Panc1 (cell line): ENCODE measurements at places on chromosomes 11 and 22. TPM values are rescaled to one million over a fixed set of nuclear protein-coding genes. Genes with fewer than 3 reads are reported as not detected.

The ANGPTL5 gene
- not detected for total RNA-seq

DNA sequence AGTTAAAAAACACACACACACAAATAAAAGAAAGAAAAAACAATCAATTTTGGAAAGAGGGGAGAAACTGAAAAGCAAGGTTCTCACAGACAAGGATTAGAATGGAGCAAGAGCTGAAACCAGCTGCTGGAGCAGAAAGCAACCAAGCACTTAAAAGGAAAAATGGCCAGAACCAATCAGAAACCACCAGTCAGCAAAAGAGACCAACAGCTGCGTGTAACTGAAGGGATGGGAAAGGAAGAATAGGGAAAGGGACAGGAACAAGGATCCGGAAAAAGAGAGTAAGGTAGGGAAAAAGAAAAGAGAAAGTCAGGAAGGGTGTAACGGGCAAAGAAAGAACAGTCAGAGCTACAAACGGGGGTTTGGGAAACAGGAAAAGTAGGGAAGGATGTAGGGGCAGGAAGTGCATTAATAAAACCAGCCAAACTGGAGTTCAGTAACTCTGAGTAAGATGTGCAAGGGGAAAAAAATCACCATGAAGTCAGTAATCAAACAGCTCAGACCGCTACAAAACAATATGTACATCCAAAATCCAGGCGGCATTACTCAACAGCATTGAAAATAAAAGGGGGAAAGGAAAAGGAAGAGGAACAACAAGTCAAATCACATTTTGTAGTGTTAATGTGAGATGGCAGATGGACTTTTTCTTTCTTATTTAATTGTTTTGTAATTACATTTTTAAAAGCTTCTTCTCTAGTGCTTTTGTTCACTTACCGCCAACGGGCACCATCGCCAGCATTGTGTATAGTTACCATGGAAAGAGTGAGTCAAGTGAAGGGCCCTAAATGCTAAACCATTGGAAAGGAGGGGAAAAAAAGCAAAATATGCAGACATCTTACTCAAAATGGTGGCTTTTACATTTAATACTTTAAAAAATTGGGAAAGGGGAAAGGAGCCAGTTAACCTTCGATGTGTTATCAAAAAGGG, 49.2 kb downstream of the APOL5 start:
- H3K4me3 ChIP-seq, result no peak overlapping the region
- H3K27ac ChIP-seq, result no peak overlapping the region
- no peaks in the 10 kb centered on the region for H3K27me3 ChIP-seq
- no peak for DNase-seq

- H3K4me1 ChIP-seq, result peaks cover 41% of the 10 kb centered on the region
- peak; percentile 81 for DNase-seq
- peaks cover 3% of the 10 kb centered on the region; the same call in 1 of the 2 replicates for H3K36me3 ChIP-seq
- no peaks in the 10 kb centered on the region for H3K27me3 ChIP-seq
- H3K27ac ChIP-seq, result peak within 1 kb of the TSS; percentile 89
- peak within 1 kb of the TSS; percentile 66 for H3K4me3 ChIP-seq
Observed at GRCh38 chr11:66336234-66337102, at the start of gene RIN1. Gene RIN1 (minus strand): TSS chr11:66336434. CDS start chr11:66336402, 32 bp downstream.

DNA sequence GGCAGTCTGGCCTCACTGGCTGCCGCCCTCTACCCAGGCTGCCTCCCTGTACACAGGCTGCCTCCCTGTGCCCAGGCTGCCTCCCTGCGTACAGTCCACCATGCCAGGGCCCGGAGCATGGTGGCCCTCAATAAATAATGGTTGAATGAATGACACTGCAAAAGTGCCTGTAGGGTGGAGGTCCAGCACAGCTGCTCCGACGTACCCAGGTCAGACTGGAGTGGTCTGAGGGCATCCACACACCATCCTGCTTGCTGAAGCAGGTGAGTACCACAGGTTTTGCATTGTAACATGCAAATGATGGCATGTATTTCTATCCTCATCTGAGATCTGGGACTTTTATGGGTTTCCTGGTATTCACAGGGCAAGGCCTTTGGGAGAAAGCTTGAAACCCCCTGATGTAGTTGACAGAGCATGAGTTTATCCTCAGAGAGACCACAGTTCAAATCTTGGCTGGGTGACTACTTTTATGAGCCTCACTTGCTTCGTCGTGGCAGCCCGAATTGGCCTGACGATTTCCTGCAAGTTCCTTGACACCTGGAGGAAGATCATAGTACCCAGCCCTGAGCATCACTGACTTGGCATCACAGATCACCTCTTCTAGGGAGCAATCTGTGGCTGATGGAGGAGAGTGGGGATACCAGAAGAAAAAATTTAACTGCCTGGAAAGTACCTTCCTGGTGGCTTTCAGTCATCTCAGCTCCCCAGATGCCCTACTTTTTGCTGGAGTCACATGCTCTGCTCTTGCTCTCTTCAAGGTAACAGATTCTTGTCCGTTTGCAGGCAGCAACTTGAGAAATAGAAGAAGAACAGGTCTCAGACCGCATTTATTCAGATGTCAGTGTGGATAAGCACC, 16.0 kb upstream of the CYB5R3 start:
- no peak overlapping the region for H3K27ac ChIP-seq
- no peaks in the 10 kb centered on the region for H3K27me3 ChIP-seq
- no peak for DNase-seq
- no peak overlapping the region for H3K4me3 ChIP-seq
- H3K4me1 ChIP-seq, result no peaks in the 10 kb centered on the region

GRCh38 chr11:8745431-8746253, 63.0 kb downstream of the RPL27A start:
- H3K4me1 ChIP-seq, result no peaks in the 10 kb centered on the region
- H3K27me3 ChIP-seq, result no peaks in the 10 kb centered on the region
- H3K4me3 ChIP-seq, result no peak overlapping the region
- H3K36me3 ChIP-seq, result no peaks in the 10 kb centered on the region
- DNase-seq, result no peak

The RIBC2 gene
- total RNA-seq, result 2.9 TPM

GRCh38 chr22:28899199-28899853, 16.0 kb downstream of the ZNRF3 start:
- no peaks in the 10 kb centered on the region for H3K27me3 ChIP-seq
- no peak for DNase-seq
- H3K4me1 ChIP-seq, result peaks cover 3% of the 10 kb centered on the region; the same call in 1 of the 2 replicates

- no peaks in the 10 kb centered on the region for H3K36me3 ChIP-seq
- no peak overlapping the region for H3K27ac ChIP-seq
- H3K4me1 ChIP-seq, result no peaks in the 10 kb centered on the region
- no peak overlapping the region for H3K4me3 ChIP-seq
- DNase-seq, result no peak
Observed at GRCh38 chr11:71181566-71181965, 70.8 kb downstream of the SHANK2 start.

GRCh38 chr11:63915961-63916836, 765 bp downstream of the RCOR2 start:
- peak overlapping the region; percentile 29; the same call in 1 of the 2 replicates for H3K27ac ChIP-seq
- peaks cover 25% of the 10 kb centered on the region for H3K4me1 ChIP-seq
- no peaks in the 10 kb centered on the region for H3K27me3 ChIP-seq
- no peaks in the 10 kb centered on the region; the same call in 1 of the 2 replicates for H3K36me3 ChIP-seq
- peak overlapping the region; percentile 51 for H3K4me3 ChIP-seq
- no peak for DNase-seq

The KRTAP5-7 gene
- total RNA-seq, result not detected

The IL18 gene
- total RNA-seq, result 22.5 TPM

The SAA2 gene
- total RNA-seq, result 4.0 TPM

DNA sequence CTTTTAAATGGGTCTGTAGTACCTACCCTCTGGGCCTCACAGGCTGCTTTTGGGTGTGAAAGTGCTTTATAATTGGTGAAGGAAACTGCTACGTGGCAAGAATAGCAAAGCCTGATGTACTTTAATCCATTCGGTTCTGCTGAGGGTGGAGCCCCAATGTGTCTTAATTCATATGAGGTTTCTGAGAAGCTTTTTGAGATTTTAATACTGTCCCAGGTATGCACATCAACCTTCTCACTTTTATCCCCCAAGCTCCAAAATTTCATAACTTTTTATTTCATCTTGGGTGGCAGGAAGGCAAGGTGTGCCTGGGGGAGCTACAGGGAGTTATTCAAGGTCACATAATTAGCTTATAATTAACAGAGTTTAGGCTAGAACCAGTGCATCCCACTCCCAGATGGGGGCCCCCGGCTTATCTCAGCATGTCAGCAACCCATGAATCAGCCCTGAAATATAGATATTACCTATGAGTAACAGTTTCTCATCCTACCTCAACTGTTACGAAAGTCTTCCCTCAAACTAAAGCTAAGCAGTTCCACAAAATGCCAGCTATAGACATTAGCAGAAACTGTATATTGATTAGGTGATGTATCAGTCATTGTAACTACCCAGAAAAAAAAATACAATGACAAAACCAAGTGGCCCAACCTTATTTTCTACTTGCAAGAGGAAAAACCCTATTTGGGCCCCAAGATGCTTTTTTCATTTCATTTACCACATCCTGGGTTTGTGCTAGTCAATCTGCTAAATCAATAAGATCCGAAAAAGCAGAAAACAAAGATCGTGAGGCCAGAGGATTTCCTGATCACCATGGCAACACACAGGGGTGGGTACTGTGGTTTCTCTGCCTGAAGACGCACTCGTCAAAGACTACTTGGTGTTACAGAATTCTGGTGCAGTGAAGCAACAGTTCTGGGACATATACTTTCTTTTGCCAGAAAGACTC, 26.7 kb downstream of the CD44 start:
- H3K27me3 ChIP-seq, result no peaks in the 10 kb centered on the region
- DNase-seq, result no peak
- H3K27ac ChIP-seq, result peak overlapping the region; percentile 99

DNA sequence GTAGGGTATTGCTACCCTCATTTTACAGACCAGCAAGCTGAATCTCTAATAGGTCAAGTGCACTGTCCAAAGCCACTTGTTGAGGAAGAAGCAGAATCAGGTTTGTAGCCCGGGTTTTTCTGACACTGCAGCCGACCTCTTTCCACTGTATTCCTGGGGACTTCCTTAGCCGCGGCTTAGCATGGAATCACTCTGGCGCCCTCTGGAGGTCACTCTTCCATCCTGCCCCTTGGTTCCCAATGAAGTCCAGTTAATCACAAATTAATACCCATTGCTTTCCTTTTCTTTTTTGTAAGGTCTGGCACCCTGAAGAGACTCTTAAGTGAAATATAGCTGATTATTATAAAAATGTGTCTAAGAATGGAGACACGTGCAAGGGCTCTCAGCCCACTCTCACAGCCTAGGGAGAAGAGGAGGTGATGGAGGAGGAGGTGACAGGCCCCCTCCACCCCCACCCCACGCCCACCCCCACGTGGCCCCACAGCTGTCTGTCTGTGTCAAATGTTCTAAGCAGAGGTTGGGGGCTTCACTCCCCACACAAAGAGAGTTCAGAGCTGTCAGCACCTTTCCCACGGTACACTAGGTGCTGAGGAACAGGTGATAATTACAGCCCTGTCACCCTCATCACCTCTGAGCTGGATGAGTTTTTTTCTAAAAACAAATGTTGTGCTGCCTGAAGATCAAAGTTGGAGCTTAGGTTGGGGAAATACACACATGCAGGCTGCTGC, 57.7 kb upstream of the DRD2 start:
- H3K4me1 ChIP-seq, result no peaks in the 10 kb centered on the region
- H3K36me3 ChIP-seq, result no peaks in the 10 kb centered on the region
- peak; percentile 41 for DNase-seq
- peak overlapping the region; percentile 26; the same call in 1 of the 2 replicates for H3K27ac ChIP-seq
- H3K27me3 ChIP-seq, result peaks cover 3% of the 10 kb centered on the region; the same call in 1 of the 2 replicates
- H3K4me3 ChIP-seq, result no peak overlapping the region

GRCh38 chr11:64712430-64713015, 10.5 kb downstream of the NRXN2 start:
- no peak overlapping the region for H3K27ac ChIP-seq
- no peaks in the 10 kb centered on the region for H3K36me3 ChIP-seq
- H3K4me3 ChIP-seq, result no peak overlapping the region
- DNase-seq, result no peak

The SPON1 gene
- 0.10 TPM for total RNA-seq

DNA sequence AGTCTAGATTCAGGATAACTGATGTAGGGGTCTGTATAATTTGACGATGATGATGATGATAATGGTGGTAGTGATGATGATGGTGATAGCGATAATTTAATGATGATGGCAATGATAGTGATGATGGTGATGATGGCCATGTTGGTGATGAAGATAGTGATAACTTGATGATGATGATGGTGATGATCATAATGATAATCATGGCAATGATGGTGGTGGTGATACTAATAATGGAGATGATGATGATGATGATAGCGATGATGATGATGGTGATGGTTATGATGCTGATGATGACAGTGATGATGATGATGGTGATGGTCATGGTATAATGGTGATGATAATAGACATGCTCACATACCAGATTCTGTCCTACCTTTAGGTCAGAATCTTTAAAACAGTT, 66.2 kb upstream of the SEZ6L start:
- no peak for DNase-seq
- no peak overlapping the region for H3K27ac ChIP-seq
- H3K36me3 ChIP-seq, result no peaks in the 10 kb centered on the region
- H3K4me3 ChIP-seq, result no peak overlapping the region
- H3K4me1 ChIP-seq, result no peaks in the 10 kb centered on the region

DNA sequence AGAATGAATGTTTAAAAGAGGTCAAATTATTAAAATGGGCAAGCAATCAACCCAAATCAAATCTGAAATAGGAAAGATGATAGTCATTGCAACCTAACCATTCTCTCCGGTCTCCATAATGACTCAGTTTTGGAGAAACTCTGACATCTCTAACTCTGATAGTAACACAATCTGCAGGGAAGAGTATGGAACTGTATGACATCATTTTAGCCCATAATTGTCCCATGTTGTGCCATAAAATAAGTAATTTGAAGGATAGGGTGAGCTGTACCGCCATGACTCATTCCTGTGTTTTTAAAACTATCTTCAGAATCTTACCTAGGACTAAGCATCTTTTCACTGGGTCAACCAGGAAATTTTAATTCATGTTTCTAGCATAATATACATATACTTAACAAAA, 350.8 kb downstream of the DLG2 start:
- 0 out of 2 replicates have a peak, but pooled peaks cover 3% of the 10 kb centered on the region for H3K27me3 ChIP-seq
- H3K4me3 ChIP-seq, result no peak overlapping the region
- no peak overlapping the region for H3K27ac ChIP-seq
- no peaks in the 10 kb centered on the region for H3K4me1 ChIP-seq
- DNase-seq, result no peak

The PRR33 gene
- not detected for total RNA-seq

GRCh38 chr11:81220146-81220895, 1513.3 kb downstream of the FAM181B start:
- DNase-seq, result no peak
- H3K4me1 ChIP-seq, result no peaks in the 10 kb centered on the region
- H3K27me3 ChIP-seq, result no peaks in the 10 kb centered on the region
- H3K4me3 ChIP-seq, result peak overlapping the region; percentile 7; the same call in 1 of the 2 replicates
- H3K36me3 ChIP-seq, result no peaks in the 10 kb centered on the region

The TH gene
- not detected for total RNA-seq

The MAPK8IP1 gene
- total RNA-seq, result 12.7 TPM

DNA sequence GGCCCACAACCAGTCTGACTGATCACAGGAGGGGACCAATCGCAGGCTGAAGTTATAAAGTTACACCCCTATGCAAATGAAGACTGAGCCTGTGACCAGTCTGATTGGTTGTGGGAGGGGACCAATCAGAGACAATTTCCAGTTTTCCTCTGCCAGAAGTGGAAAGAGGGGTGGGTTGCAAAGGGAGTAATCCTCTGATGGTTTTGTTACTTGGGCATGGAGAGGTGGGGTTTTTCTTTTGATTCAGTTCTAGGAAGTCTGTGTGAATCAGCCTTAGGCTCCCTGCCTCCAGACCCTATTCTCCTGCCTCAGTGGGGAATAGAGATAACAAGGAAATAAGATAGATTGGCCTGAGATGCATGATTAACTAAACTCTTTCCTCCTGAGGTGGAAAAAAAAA, 9.9 kb downstream of the OR6M1 start:
- no peak for DNase-seq
- H3K4me1 ChIP-seq, result no peaks in the 10 kb centered on the region
- no peaks in the 10 kb centered on the region for H3K36me3 ChIP-seq
- no peak overlapping the region for H3K4me3 ChIP-seq
- H3K27ac ChIP-seq, result no peak overlapping the region
